Thyroid gland (tissue), 4 donors: ENCODE measurements at places on chromosomes 1 and 21.

GRCh38 chr1:6438047-6438525 is 13.5 kb downstream of the ESPN start:
- DNase-seq: peak; percentile 58

DNA sequence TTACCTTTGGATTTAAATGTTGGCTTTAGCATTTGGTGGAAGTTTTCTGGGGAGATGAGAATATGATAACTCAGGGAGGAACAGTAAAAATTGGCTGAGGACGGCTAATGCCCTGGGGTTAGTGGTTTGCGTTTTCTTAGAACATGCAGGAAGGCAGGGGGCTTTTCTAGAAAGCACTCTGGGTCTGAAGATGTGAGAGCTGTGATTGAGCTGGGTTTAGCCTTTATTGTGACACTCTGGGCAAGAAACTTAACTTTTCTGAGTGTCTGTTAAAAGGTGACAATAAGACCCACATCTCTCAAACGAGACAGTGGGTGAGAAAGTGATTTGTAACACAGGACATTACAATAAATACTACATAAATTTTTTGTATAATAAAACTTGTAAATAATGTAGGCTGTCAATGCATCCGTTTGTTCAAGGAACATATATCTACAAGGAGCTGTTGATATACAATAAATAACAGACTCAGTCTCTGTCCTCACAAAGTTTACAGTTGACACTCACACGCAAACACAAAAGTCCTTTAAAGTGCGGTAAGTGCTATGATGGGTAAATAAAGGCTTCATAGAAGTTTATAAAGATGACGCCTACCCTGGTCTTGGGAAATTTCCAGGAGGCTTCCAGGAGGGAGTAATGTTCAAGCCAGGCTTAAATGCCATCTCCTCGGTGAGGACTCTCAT is 49.5 kb upstream of the MRPS6 start:
- no peak for DNase-seq

DNA sequence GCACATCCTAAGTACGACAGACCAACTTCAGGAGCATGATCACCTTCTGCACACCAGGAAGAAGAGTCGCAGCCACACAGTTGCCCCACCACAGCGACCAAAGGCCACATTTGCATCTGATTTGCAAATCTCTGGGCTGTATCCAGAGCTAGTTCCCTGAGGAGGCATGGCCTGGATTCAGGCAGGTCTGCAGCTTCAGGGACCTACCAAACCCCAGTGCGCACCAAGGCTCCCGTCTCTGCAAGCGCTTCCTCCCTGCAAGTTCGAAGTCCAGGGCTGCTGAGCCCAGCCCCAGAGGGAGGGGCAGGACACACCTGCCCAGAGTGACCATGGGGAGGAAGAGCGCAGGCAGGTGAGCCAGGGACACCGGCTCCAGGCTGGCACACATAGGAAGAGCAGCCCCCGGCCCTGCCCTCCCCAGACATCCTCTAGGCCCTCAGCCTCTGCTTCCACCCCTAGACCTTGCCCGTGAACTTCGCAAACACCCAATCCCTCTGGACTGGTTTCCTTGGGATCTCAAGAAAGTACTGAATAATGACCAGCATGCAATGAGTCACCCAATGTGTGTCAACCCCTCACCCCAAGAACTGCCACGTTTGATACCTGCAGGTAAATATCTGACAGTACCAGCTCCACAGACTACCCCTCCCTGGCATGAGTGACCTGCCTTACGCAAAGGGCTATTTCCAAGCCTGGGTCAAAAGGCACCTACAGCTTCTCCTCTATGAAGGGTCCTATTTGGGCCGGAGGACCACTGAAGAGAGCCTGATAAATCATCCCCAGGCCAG is 36.8 kb downstream of the CASZ1 start:
- DNase-seq: no peak

- peak; percentile 39 for DNase-seq
Measured at GRCh38 chr21:41112740-41113692, 54.9 kb upstream of the BACE2 start.

DNA sequence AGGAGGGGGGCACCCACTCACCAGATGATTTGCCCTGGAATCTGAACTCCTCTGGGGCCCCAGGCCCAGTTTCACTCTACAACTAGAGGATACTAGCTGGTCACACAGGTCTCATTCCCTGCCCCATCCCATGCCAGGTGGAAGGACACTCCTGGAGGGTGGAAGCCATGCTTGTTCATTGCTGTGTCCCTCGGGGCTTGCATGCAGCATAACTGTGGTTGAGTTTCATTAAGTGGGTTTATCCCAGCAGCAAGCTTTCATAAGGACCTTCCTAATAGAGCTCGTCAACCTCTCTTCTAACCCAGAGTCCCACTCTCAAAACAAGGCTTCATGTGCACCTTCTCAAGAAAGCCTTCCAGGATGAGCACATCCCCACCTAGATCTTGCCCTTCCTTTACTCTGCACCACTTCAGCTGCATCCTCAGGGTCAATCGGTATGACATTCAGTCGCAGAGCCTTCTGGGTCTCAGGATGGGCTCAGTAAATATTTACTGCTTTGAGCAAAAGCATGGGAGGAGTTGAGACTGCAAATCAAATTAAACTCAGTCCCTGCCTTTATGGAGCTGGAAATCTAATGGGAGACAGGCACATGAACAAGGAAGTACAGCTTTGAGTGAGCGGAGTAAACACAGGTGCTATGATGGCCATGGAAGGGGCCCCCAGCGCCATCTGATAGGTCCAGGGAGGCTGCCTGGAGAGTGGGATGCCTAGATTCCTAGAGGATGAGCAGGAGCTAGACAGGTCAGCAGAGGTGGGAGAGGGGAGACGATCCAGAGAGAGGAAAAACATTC is 32.3 kb downstream of the LAMB3 start:
- DNase-seq: no peak

DNA sequence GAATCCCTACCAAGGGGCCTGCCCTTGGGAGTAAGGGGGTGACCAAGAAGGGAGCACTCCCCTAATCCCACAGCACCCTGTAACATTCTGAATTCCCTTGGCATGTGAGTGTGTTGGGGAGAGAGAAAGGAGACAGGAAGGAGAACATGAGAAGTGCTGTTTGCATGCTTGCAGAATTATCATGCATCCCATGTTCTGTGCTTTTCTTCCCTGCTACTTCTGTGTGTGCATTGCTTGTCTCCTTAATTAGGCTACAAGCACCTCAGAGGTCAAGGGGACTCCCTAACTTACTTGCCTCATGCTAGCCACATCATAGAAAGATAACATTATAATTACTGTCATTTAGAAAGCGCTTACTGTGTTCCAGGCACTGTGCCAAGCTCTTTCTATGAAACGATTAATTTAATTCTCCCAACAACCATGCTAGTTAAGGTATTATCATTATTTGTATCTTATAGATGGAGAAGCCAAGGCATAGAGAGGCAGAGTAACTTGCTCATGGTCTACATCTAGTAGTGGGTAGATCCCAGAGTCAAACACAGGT is 11.1 kb downstream of the NOS1AP start:
- DNase-seq: no peak

GRCh38 chr1:182589931-182590330 is 875 bp upstream of the RNASEL start:
- DNase-seq: no peak

GRCh38 chr1:225863167-225863566 is 19.0 kb downstream of the TMEM63A start:
- no peak for DNase-seq

DNA sequence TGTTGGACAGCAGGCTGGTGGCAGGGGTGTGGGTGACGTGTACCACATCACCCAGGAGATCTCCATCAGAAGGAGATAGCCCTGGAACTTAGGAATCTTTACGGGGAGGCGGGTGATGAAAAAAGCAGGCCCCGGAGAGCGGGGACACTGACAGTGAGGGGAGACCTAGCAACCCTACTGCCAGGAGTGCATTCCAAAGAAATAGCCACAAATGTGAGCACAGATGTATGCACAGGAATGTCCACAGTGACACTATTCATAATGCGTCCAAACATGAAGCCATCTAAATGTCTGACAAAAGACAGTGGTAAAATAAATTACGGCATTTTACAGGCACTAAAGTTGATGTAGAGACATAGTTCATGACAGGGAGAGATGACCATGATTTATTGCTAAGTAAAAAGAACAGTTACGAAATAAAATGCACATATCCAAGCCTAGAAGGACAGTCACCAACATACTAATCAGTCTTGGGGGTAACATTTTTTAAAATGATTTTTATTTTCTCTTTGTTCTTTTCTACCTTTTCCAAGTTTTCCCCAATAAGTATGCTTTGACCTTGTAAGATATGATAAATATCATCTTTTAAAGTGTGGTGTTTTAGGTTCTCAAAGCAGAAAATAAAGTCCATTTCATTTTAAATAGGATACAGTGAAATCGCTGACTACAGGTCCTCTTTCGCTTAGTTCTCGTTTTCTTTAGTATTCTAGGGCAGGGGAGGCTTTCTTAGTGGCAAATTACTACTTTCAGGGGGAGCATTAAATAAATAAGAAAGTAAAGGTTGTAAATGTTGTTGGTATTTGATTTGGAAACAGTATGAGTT is 21.3 kb downstream of the CD247 start:
- no peak for DNase-seq

- no peak for DNase-seq
Measured at GRCh38 chr21:31977816-31978215, 105.0 kb downstream of the HUNK start.

DNA sequence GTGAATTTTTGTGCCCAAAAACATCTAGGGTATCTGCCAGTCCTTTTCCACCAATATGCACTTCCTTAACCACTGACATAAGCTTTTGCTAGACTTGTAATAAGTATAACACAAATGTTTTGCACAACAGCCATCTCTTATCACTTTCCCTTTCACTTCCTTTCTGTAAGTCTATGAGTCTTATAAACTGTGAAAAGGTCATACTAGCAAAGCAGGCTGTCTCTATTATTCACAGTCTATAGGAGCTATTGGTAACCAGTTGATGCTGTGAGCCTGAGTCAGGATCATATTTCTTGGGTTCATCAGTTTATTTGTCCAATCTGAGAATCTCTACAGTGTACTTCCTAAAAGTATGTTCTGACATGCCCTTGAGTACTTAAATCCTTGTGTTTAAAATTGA is 172.6 kb downstream of the CHRM3 start:
- no peak for DNase-seq

- DNase-seq: peak; percentile 59
Measured at GRCh38 chr1:13749543-13750341, 49.8 kb downstream of the PRDM2 start.

DNA sequence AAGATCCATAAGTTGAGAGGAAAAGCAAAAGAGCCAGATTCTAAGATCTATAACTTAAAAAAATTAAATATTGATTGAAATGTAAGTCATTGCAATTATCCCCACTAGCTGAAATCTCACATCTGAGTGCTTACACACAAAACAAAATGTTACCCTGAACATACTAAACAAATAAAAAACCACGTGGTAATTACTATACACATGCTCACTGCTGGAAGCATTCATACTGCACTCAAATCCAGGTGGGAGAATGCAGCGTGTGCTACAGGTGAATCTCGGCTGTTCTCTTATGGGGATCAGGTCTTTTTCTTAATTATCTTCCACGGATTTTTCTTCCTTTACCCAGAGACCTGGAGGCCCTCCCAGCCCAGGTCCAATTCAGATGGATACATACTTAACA is 74.3 kb downstream of the SDC3 start:
- DNase-seq: no peak

DNA sequence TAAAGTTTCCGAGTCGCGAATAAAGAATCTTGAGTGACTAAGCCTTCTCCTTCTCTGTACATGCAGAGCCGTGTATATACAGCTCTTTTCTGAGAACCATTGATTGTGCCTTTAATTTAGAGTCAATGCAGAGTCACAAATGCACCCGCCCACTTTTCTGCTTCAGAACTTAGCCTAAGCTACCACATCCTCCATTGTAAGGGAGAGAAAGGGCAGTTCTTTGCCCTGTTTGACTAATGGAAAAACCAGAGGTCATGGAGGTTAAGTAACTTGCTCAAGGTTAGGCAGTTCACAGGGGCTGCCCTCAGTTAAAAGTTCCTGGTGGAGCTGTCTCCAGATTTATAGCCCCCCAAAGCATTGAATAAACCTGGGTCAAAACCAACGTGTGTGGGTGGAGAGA is 139.6 kb downstream of the TOMM20 start:
- no peak for DNase-seq

GRCh38 chr1:11725616-11726015 is 10.3 kb upstream of the AGTRAP start:
- no peak for DNase-seq

DNA sequence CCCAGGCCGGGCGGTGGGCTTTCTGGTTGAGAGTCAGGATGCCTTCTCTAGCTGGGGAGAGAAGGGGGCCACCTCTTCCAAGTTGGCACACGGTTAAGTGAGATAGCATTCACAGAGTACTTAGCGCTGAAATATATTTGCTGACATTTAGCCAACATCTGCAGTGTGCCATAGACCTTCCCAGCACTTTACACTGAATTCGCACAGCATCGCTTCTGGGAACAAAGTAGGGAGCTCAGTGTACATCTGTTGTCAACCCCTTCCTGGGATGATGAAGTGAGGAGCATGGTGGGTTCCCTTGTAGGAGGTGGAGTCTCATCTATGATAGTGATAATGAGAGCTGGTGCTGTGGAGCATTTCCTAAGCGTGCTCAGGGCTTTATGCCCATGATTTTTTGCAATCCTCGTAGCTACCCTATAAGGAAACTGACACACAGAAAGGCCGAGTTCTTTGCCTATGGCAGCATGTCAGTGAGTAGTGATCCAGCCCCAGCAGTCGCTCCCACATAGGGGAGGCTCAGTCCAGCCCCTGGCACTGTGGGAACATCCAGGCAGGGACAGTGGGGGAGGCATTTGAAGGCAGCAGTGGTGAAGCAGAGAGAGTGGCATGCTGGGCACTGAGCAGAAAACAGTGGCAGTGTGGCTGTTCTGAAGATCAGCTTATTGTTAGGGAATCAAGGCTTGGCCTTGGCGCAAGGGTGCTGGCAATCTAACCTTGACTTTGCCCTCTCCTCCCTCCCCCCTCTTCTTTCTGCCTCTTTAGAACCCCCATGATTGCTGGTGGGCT is 176.2 kb downstream of the PGBD5 start:
- no peak for DNase-seq

DNA sequence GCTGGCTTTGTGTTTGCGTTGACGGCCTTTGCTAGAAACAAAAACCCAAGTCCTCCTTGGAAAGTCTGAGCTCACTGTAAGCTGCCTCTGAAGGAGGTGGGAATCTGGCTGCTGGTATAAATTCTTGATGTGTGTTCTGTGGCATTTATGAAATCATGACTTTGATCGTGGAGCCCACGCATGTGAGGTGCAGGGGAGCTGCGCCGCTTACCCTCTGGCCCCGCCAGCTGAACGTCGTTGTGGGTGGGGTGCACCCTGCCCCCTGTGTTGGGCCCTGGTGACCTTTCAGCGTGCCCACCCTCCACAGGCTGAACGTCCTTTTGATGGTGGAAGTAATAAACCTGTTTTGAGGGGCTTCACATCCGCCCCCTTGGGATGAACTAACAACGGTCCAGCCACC is 21.2 kb upstream of the DIP2A start:
- DNase-seq: no peak

- no peak for DNase-seq
Measured at GRCh38 chr1:7068552-7068951, 283.3 kb downstream of the CAMTA1 start.
